ENCODE measurements at places on chromosomes 1 and 21.

DNA sequence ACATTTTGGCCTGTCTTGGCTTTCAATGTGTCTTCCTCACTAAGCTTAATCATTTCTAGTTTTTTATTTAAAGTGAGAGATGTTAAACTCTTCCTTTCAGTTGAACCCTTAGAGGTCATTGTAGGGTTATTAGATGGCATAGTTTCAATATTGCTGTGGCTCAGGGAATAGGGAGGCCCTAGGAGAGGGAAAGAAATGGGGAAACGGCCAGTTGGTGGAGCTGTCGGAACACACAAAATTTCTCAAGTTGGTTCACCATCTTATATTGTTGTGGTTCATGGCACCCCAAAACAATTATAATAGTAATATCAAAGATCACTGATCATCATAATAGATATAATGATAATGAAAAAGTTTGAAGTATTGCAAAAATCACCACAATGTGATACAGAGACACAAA, 31.4 kb upstream of the KAZN start:
- no peak for DNase-seq

GRCh38 chr1:109385417-109385816, 12.3 kb downstream of the SORT1 start:
- DNase-seq: no peak

- no peak for DNase-seq
Observed at GRCh38 chr1:167442854-167443565, 75.3 kb downstream of the CD247 start.

GRCh38 chr1:113918243-113918642, 10.9 kb upstream of the HIPK1 start:
- DNase-seq: no peak

DNA sequence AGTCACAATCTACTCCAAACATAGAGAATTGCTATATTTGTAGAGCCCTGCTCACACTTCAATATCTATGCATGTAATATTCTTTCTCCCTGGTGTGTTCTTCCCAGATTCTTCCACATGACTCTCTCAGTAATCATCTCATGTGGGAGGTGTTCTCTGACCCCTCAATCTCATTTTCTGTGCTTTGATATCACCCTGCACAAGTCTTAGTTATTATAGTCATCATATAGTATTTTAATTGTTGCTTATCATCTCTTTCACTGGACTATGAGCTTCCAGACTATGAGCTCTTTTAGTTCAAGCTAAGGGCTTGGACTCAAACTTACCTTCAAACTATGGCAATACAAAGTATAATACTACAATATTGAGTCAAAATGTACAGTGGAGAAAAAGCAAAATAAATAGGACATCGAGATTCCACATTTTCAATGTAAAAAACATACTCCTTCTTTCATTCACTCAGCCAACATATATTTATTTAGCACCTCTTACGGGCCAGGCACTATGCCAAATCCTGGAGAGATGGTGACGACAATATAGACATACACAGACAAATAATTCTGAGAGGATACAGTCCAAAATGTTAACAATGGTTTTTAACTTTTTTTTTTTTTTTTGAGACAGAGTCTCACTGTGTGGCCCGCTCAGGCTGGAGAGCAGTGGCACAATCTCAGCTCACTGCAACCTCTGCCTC, 12.7 kb downstream of the TESK2 start:
- DNase-seq: peak; percentile 50

All from NCI-H345 (cell line).